Activated CD8-positive, alpha-beta T cell treated with anti-CD3 and anti-CD28 coated beads, Interleukin-2, amount 10 ng/mL, durations not matched to agents 7 days and 5 days (primary cell): ENCODE measurements at places on chromosomes 12 and 14. TPM values are rescaled to one million over a fixed set of nuclear protein-coding genes. Genes with fewer than 3 reads are reported as not detected.
A peak's percentile ranks its signal among the peaks of the same experiment; 100 is the strongest.

The NANOG gene
- total RNA-seq: not detected

The TOMM20L gene
- total RNA-seq: not detected

The TAS2R8 gene
- total RNA-seq: not detected

The GPR137C gene
- total RNA-seq: 1.7 TPM

- no peak for DNase-seq
Measured at GRCh38 chr12:43044241-43044640, 454.7 kb upstream of the PRICKLE1 start.

DNA sequence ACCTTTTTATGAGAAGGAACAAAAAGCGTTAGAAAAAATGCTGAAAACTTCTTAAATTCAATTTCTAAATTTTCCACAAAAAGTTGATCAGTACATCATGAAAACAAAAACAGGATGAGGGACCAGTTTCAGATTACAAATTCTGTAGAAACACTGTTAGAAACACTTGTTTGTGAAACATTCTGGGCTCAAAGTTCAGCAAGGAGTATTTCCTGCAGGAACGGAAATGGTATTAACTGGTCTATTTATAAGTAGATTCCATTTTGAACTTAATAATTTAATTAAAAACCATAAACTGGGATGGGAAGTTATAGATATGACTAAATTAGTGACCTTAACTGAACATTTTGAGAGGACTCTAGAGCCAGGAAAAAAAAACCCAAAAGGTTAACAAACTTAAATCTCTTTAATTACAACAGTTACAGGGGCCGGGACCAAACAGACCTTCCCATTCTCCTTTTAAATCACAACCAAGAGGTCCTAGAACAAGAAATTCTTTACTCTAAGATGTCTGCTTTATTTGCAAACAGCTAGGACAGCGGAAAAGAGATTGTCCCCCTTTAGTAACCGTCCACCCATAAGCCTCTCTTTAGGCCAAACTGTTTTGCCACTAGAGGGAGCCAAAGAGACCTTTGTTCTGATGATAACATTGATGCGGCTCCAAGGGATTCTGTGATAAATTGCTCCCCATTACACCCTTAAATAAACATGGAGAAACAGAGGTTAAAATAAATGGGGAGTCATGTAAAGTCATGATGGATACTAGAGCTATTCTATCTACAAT is 69.0 kb upstream of the RERGL start:
- peak; percentile 35 for DNase-seq

DNA sequence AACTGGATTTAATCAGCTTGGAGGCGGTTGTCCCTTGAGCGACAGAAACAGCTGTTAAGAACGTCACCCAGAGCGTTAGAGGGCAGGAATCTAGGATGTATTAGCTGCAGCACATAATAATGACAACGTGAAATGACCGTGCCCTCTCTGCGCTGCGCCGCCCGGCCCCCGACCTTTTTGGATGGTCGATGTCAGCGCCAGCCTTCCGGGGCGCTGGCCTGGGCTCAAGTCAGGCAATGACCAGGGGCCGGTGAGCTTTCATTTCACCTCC is 427 bp upstream of the TMEM120B start:
- peak; percentile 50 for DNase-seq

- DNase-seq: no peak
Measured at GRCh38 chr12:87794854-87795253, 234.3 kb downstream of the C12orf50 start.

- no peak for DNase-seq
Measured at GRCh38 chr12:475286-475685, 15.5 kb downstream of the B4GALNT3 start.

GRCh38 chr12:131049002-131049401 is 95.3 kb downstream of the ADGRD1 start:
- DNase-seq: no peak

DNA sequence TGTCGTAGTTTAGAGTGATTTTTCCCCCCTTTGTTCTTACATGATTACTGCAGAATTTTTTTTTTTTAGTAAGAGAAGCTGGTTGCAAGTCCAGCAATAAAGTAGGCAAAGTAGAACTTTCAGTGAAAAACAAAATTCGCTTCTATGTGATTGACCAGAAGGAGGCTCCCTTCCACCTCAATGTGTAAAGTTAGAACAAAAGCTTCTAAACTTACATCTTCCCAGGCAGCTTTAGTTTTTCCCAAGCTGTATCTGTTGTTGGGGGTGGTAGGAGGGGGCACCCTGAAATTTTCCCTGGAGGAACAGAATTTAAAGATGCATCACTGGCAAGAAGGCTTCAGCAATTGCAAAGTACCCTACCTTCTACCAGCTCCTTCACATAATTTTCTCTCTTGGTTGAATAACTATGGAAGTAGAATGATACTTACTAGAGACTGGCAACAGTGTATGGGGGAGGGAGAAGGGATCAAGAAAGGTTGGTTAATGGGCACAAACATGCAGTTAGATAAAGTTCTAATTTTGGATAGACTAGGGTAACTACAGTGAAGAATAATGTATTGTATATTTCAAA is 87.3 kb upstream of the E2F7 start:
- DNase-seq: no peak
